Esophagus squamous epithelium (tissue), 5 donors: ENCODE measurements at places on chromosomes 6 and 20.

DNA sequence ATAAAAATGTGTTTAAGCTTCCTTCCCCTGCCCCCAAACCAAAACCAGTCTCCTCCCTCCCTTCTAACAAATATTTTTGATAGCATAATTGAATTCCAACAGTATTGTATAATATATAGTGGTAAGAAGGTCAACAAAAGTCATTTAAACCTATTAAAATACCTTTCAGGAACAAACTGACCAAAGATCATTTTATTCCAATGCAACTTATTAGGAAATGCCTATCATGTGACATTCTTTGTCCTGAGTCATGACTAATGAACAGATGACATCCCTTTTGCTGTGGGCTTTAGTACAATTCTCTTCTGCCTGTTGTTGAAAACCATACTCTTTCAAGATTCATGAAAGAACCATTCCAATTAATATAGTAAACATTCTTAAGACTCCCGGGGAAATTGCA is 51.5 kb upstream of the TRAF3IP2 start:
- no peak for DNase-seq

- DNase-seq = no peak
These were observed 21.2 kb upstream of the MAPK13 start for GRCh38 chr6:36109092-36109491.

- no peak for DNase-seq
These were observed 58.2 kb downstream of the SMAP1 start for GRCh38 chr6:70725817-70726415.

DNA sequence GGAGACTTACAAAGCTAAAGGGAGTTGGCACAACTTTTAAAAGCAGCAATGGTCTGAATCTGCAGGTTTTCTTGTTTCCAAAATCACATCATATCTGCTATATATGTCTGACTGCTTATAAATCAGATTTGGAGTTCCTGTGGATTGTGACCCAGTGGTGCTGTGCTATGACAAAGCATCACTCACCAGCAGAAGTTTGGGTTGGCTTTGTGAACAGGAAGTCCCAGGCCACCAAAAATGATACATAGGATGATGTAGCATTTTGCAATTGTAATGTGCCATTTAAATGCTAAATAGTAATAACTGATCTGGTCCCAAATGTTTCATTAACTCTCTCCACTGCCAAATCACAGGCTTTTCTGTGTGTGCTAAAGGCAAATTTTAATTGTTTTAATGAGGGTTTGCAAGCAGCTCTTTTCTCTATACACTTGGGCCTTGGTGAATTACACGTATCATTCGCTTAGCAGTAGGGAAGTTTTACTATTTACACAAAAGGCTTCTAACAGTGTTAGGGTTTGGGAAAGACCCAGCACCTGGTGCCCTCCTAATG is 60.8 kb downstream of the SYNDIG1 start:
- no peak for DNase-seq

DNA sequence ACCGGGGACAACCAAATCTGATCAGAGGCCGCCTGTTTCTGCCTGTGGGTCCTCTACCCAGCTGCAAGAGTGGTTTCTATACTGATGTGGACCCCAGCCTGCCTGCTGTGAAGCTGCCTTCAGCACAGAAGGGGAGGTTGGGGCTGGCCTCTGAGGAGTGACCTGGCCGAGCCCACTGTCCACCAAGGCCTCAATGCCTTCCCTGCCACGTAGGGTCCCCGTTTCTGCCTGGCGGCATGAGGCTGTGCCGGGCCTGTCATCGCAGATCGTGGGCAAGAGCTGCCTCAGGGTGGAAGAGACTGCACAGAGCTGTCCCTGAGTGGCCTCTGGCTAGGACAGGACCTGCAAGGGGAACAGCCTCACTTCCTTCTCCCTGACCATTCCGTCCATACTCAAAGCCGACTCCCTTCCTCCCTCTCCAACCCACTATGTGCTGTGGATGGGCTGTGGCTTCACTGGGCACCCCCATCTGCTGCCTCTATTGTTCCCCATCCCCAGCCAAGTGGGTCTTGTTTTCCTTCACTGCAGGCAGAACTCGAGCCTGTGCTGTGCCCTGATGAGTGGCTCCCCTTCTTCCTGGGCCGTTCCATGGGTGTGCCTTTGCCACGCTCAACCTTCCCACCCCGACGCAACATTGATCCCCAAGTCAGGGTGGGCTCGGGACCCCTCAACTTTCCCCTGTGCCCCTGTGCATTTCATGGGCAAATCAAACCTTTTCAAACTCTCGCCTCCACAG is 60.3 kb downstream of the ERMARD start:
- DNase-seq = no peak

- DNase-seq = peak; percentile 34
These were observed 94.0 kb downstream of the CD83 start for GRCh38 chr6:14211562-14211942.

GRCh38 chr6:127366282-127367022 is 23.0 kb upstream of the ECHDC1 start:
- no peak for DNase-seq

DNA sequence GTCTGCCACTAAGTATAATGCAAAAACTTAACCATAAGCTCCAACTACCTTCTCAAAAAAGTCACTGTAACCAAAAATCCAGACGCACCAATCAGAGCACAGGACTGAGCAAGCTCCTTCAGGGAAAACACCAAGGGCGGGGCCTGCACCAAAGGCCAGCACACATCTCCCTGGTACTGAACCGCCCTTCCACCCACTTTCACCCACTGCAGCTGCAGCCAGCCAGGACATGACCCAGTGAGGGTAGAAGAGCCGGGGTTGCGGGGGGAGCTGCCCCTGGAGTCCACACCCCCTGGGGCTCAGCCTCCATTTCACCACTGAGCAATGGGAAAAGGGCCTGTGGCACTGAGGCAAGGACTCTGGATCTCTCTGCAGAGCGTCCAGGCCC is 54.3 kb downstream of the TAF4 start:
- no peak for DNase-seq

DNA sequence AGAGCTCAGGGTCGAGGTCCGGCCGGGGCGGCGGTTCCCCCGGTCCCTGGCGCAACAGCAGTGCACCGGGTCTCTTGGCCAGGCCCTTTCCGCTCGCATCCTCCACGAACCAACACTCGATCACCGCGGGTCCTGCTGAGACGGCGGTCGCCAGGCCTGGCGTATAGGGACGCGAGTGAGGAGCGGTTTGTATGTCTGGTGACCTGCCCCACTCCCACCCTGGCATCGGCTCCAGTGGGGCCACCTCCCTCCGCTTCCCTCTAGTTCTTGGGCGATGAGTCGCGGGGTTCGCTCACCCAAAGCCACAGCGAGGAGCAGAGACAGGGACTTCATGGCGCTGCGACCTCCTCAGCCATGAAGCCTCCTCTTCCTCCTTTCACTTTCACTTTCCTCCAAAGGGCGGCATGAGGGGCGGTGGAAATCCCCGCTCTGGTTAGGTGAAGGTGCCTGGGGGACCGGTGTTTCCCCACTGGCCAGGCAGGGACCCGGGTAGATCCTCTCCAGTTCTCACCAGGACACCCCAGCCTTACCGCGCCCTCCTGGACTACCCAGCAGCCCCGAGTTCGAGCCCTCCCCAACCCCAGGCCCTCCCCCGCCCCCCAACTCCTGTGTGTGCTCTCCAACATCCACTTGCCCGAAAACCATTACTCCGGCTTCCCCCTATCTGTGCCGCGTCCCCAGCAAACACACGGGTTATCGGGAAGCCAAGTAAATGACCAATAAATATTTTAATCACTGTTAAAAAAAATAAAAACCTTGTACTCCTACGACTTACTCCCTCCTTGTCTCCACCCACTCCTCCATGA is at the start of gene TAPBP:
Gene TAPBP (minus strand): TSS at position 370 of the 806 bp plus-strand sequence. CDS start 37 bp downstream, at position 333.
- no peak for DNase-seq

GRCh38 chr6:34555007-34555322 is 1.2 kb downstream of the SPDEF start:
- DNase-seq = no peak

DNA sequence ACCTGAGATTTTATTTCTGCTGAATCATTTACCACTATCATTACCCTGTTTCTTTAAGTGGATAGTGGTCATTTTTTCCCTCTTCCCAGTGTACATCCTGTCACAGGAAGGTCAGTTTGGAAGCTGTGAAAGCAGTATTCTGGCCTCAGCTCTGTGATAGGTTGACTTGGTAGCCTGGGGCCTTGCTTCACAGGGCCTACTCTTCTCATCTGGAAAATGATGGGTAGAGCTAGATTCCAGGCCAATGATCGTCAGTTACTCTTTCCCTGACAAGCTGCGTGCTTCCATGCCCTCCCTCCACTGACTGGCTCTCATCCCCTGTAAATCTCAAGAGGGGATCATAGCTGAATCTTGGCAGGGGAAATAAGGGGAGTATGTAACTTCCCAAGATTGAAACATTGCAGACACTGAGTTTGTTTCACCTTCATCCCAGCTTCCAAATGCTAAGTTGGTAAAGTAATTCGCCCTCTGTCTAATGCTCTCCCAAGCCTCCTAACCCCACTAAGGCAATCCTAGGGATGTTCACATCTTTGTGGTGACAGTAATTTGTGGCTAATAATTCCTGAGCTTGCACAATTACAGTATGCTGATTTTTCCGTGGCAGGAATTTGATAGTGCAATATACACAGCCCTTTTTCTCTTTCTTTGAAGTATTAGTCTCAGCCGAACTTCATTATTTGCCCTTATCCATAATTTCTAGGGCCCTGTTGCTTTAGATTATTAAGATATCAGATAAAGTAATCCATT is 51.2 kb downstream of the VAPB start:
- no peak for DNase-seq

GRCh38 chr6:36788768-36789167 is 50.5 kb downstream of the CPNE5 start:
- DNase-seq = no peak

- no peak for DNase-seq
These were observed 91.4 kb upstream of the RNF217 start for GRCh38 chr6:124870611-124871459.

DNA sequence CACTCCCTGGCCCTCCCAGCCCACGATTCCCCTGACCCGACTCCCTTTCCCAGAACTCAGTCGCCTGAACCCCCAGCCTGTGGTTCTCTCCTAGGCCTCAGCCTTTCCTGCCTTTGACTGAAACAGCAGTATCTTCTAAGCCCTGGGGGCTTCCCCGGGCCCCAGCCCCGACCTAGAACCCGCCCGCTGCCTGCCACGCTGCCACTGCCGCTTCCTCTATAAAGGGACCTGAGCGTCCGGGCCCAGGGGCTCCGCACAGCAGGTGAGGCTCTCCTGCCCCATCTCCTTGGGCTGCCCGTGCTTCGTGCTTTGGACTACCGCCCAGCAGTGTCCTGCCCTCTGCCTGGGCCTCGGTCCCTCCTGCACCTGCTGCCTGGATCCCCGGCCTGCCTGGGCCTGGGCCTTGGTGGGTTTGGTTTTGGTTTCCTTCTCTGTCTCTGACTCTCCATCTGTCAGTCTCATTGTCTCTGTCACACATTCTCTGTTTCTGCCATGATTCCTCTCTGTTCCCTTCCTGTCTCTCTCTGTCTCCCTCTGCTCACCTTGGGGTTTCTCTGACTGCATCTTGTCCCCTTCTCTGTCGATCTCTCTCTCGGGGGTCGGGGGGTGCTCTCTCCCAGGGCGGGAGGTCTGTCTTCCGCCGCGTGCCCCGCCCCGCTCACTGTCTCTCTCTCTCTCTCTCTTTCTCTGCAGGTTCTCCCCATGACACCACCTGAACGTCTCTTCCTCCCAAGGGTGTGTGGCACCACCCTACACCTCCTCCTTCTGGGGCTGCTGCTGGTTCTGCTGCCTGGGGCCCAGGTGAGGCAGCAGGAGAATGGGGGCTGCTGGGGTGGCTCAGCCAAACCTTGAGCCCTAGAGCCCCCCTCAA is at the start of gene LTA:
Gene LTA (plus strand): TSS at position 249 of the 871 bp plus-strand sequence. CDS start 454 bp downstream, at position 703.
- DNase-seq = no peak

- no peak for DNase-seq
These were observed 22.4 kb upstream of the SNX9 start for GRCh38 chr6:157800420-157801237.

DNA sequence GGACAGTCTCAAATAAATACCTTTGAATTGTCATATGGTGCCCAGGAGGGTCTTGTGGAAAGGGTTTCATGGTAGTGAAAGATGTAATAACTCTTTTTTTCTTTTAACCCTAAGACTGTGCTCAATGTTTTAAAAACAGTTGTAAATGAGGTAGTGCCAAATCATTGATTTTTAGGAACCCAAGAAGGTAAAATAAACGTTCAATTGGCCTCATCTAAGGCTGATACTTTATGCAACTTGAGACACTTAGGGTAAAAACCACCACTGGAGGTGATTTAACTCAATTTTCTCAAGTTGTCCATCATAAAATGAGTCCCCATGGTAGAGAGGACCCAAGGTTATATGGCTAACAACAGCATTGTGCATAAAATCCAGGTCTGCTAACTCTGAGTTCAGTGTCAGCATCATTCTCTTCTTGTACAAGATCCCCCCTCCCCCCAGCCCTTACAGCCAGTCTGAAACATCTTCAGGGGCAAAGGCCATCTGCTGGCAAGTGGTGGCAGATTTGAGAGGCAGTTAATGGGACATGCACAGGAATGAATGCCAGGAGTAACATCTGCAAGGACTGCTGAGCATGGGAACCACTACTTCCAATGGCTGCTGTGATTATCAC is 244.4 kb downstream of the GMPR start:
- no peak for DNase-seq

GRCh38 chr6:121093928-121094327 is 240.4 kb downstream of the TBC1D32 start:
- no peak for DNase-seq

DNA sequence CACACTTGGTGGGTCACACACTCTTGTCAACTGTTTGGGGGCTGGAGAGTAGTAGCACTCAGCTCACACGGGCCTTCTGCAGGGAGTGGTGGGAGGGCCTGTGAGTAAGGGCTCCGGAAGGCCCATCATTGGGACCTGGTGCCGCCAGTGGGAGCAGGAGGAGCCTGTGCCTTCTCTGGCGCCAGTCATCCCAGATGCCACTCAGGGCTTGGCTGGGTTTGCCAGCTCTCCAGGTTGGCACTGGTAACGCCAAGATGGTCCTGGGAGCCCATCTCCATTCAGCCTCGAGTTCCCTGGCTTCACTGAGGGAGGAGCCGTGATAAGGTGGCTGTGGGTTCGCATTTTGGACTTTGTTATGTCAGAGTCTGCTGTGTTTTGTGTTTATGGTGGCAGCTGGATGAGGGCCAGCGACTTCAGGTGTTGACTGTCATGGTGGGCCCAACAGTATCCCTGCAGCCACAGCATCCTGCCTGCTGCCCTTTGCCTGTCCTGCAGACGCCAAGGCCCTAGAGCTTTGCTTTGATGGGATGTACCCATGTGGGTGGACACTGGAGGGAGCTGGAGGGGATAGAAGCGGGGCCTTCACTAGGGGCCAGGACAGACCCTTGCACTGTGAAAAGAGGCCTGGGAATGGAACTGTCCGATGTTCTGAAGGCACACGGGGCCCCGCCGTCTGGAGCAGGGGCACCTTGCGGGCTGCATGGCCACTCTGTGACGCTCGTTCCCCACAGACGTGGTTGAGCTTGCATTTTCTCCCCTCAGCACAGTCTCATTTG is 13.3 kb upstream of the DNAJC5 start:
- DNase-seq = no peak

DNA sequence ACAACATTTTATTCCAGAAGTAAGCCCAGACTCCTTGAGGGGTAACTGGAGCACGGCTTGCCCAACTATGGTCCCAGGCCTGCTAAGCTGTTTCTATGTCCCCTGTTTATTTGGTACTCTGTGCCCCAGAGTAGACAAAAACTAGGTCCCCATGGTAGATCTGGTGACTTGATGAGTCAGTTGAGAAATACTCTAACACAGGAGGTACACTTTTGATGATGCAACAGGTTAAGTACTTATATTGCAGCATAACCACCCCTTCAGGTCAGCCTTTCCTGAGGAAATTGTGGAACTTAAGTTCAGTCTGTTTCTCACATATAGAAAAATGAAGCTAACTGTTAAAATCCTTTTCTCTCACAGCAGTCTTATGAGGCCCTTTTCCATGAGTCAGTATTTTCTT is 19.6 kb downstream of the TTPAL start:
- DNase-seq = no peak
